Kidney (tissue), 22 donors: ENCODE measurements at places on chromosomes 1 and 21. TPM values are rescaled to one million over a fixed set of nuclear protein-coding genes. Genes with fewer than 3 reads are reported as not detected.
A peak's percentile ranks its signal among the peaks of the same experiment; 100 is the strongest.

GRCh38 chr1:206761159-206761768 is 9.3 kb upstream of the IL19 start:
- DNase-seq = no peak
- no peaks in the 10 kb centered on the region for H3K36me3 ChIP-seq
- no peaks in the 10 kb centered on the region for H3K27me3 ChIP-seq
- H3K4me1 ChIP-seq = no peaks in the 10 kb centered on the region
- no peak overlapping the region for H3K27ac ChIP-seq

Gene RNU1-3
- total RNA-seq = 8,605 TPM

Gene ADIPOR1
- total RNA-seq = 66.8 TPM

- H3K4me1 ChIP-seq = no peaks in the 10 kb centered on the region
- no peaks in the 10 kb centered on the region for H3K36me3 ChIP-seq
- H3K4me3 ChIP-seq = peak overlapping the region; percentile 48
- H3K27ac ChIP-seq = peak overlapping the region; percentile 74
- H3K27me3 ChIP-seq = peaks cover 48% of the 10 kb centered on the region
Measured at GRCh38 chr1:220878191-220879075, 810 bp upstream of the HLX start.

Gene PCAT6
- 2.0 TPM for total RNA-seq

GRCh38 chr1:26838474-26839338 is 12.2 kb downstream of the ZDHHC18 start:
- no peak for DNase-seq
- peaks cover 3% of the 10 kb centered on the region for H3K36me3 ChIP-seq
- no peak overlapping the region for H3K27ac ChIP-seq
- H3K27me3 ChIP-seq = no peaks in the 10 kb centered on the region
- H3K4me3 ChIP-seq = no peak overlapping the region
- H3K4me1 ChIP-seq = no peaks in the 10 kb centered on the region

DNA sequence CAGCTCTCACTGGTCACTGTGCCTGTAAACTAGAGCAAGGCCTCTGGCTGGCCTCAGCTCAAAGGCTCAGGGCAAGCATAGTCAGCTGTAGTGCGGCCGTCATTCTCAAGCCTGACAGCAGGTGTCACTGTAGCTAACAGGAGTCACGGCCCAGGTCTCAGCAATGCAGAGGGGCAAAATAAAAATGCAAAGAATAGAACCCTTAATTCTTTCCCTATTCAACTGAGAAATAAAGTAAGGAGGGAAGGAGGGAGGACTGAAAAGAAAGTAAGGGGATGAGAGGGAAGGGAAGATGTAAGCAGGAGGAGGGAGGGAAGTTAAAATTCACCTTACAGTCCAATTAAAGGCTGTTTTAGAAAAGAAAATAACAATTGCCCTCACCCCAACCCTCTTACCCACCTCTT is 106.1 kb downstream of the KIAA0319L start:
- H3K4me1 ChIP-seq = peaks cover 4% of the 10 kb centered on the region
- H3K4me3 ChIP-seq = no peak overlapping the region
- DNase-seq = peak; percentile 76
- H3K36me3 ChIP-seq = peaks cover 12% of the 10 kb centered on the region
- H3K27ac ChIP-seq = no peak overlapping the region

Gene BMP8B
- 4.9 TPM for total RNA-seq

DNA sequence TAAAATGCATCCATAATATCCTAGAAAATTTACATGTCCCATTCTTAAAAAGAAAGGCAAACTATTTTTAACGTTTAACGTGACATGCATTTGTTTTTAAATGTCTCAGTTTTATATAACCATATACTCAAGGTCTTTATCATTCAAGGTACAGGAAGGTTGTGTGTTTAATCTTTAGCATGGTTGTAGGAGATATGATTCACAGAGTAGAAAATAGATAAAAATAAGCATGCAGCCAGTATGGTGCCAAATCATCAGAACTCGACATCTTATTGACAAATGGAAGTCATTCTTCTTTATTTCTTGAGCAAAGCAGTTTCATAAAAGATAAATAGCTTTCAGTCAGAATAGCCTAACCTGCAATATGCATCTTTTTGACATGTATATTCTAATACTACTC is 51.0 kb downstream of the SAMSN1 start:
- no peak overlapping the region for H3K27ac ChIP-seq
- no peak overlapping the region for H3K4me3 ChIP-seq
- no peak for DNase-seq
- no peaks in the 10 kb centered on the region for H3K27me3 ChIP-seq
- no peaks in the 10 kb centered on the region for H3K4me1 ChIP-seq

DNA sequence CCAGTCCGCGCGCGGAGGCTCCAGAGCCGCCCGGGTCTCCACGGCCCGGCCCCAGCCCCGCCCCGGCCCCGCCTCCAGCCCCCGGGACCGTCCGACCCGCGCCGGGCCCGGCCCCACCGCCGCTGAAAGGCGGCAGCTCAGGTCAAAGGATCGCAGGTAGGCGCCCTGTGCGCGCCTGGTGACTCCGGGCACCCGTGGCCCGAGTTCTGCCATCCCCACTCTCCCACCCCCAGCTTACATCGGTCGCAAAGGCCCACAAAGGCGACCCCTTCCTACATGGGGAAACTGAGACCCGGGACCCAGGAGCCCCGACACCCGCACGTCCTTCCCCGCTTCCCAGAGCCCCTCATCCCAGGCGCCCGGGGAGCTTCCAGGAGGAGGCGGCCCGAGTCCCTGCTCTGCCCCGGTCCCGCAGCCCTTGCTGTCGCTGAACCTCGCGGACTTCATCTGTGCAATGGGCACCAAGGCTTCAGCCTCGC is at the start of gene TMEM200B:
TMEM200B (minus strand) TSS at position 17 of the 479 bp plus-strand sequence. CDS start 2,075 bp downstream, outside the sequence.
- no peaks in the 10 kb centered on the region for H3K4me1 ChIP-seq
- H3K36me3 ChIP-seq = no peaks in the 10 kb centered on the region
- H3K27ac ChIP-seq = peak within 1 kb of the TSS; percentile 93
- DNase-seq = no peak
- H3K4me3 ChIP-seq = peak within 1 kb of the TSS; percentile 63
- no peaks in the 10 kb centered on the region for H3K27me3 ChIP-seq

- peak; percentile 51 for DNase-seq
- no peaks in the 10 kb centered on the region for H3K36me3 ChIP-seq
- H3K27ac ChIP-seq = peak overlapping the region; percentile 87
- H3K27me3 ChIP-seq = peaks cover 31% of the 10 kb centered on the region
- peak overlapping the region; percentile 66 for H3K4me3 ChIP-seq
Measured at GRCh38 chr1:217135569-217135915, 412.3 kb upstream of the ESRRG start.

- H3K27me3 ChIP-seq = no peaks in the 10 kb centered on the region
- H3K4me3 ChIP-seq = no peak overlapping the region
- no peak overlapping the region for H3K27ac ChIP-seq
Measured at GRCh38 chr1:248114890-248115289, 19.9 kb downstream of the OR2L13 start.

- H3K27me3 ChIP-seq = no peaks in the 10 kb centered on the region
- no peaks in the 10 kb centered on the region for H3K4me1 ChIP-seq
- no peak overlapping the region for H3K27ac ChIP-seq
- H3K36me3 ChIP-seq = no peaks in the 10 kb centered on the region
- H3K4me3 ChIP-seq = no peak overlapping the region
Measured at GRCh38 chr1:33606272-33606671, 133.8 kb downstream of the ZSCAN20 start.

Gene DRAXIN
- 0.28 TPM for total RNA-seq

DNA sequence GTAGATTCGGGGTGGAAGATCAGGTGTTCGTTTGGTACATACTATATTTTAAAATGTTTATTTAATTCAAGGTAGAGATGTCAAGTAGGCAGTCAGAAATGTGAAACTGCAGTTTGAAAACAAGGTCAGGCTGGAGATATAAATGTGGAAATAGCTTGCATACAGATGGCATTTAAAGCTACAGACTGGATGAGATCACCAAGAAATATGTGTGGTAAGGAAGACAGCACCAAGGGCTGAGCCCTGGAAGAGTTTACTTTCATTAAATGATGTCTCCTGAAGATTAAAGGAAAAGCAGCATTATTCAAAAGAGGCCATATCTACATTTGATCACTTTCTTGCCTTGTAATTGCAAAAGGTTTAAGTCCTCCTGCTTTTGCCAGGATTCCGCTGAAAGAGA is 271.3 kb downstream of the PTBP2 start:
- H3K4me3 ChIP-seq = no peak overlapping the region
- no peaks in the 10 kb centered on the region for H3K36me3 ChIP-seq
- no peak overlapping the region for H3K27ac ChIP-seq
- H3K4me1 ChIP-seq = no peaks in the 10 kb centered on the region

GRCh38 chr1:210478820-210479219 is 150.1 kb downstream of the HHAT start:
- no peaks in the 10 kb centered on the region for H3K36me3 ChIP-seq
- H3K4me3 ChIP-seq = no peak overlapping the region
- no peaks in the 10 kb centered on the region for H3K4me1 ChIP-seq
- H3K27ac ChIP-seq = no peak overlapping the region
- no peaks in the 10 kb centered on the region for H3K27me3 ChIP-seq

Gene CGN
- 41.6 TPM for total RNA-seq

Gene CFHR2
- not detected for total RNA-seq

DNA sequence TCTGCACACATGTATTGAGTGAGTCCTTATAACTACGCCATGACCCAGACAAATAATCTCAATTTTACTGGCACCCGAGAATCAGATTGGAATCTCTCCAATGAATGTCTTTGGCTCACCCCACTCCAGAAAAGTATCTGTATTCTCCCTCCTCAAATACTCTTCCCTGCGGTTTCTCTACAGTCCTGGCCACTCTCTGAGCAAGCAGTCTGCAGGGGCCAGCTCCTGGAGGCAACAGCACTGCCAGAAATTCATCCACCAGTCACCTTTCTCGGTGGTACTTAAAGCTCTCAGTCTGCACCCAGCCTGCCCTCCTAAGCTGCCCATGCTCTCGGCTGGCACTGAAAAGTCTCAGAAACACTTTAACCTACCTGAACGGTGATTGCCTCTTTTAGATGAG is 16.1 kb upstream of the LYST start:
- no peak overlapping the region for H3K27ac ChIP-seq
- H3K4me1 ChIP-seq = no peaks in the 10 kb centered on the region
- H3K27me3 ChIP-seq = no peaks in the 10 kb centered on the region

Gene KRTAP21-2
- total RNA-seq = not detected

Gene OPTC
- not detected for total RNA-seq

DNA sequence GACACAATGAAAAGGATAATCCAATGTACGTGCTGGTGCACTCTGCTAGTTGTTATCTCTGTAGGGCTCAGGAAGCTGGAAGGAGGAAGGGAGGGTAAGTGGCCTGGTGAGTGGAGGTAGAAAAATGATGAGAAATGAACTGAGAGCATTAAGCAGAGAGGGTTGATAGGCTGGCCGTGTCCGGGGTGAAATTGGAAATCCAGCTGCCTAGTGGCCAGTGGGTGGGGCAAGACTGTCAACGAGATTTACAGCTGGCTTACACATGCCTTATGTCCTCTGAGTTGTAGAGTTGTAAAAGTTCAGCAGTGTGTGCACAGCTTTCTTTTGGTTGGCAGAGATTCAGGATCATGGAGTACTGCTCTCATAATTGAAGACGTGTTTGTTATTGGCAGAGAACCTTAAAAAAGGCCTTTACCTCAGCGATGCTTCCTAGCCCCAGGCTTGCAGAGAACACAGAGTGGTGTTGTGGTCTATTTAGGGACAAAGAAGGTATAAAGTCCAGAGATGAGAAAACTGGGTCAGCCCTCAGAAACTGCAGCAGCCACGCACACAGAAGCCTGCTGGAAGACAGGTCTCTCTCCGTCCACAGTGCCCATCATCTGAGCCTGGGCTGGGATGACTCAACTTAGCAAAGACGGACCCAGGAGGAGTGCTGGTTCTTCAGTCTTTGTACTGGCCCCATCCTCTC is 132.4 kb downstream of the EDEM3 start:
- H3K27ac ChIP-seq = no peak overlapping the region
- no peaks in the 10 kb centered on the region for H3K4me1 ChIP-seq
- H3K27me3 ChIP-seq = no peaks in the 10 kb centered on the region
- no peak overlapping the region for H3K4me3 ChIP-seq
- H3K36me3 ChIP-seq = no peaks in the 10 kb centered on the region
- peak; percentile 67 for DNase-seq

- H3K4me3 ChIP-seq = no peak overlapping the region
- no peaks in the 10 kb centered on the region for H3K27me3 ChIP-seq
- no peaks in the 10 kb centered on the region for H3K4me1 ChIP-seq
- peak; percentile 29 for DNase-seq
Measured at GRCh38 chr1:157170677-157171515, 32.7 kb upstream of the ETV3 start.

GRCh38 chr1:33060579-33061083 is 20.3 kb upstream of the AZIN2 start:
- no peak overlapping the region for H3K4me3 ChIP-seq
- no peaks in the 10 kb centered on the region for H3K27me3 ChIP-seq
- H3K36me3 ChIP-seq = no peaks in the 10 kb centered on the region
- peaks cover 1% of the 10 kb centered on the region for H3K4me1 ChIP-seq
- no peak overlapping the region for H3K27ac ChIP-seq

Gene ASTN1
- total RNA-seq = 0.25 TPM

Gene SLC44A3
- total RNA-seq = 49.6 TPM

GRCh38 chr1:211632808-211633523 is 42.5 kb downstream of the NEK2 start:
- no peaks in the 10 kb centered on the region for H3K36me3 ChIP-seq
- H3K27me3 ChIP-seq = no peaks in the 10 kb centered on the region
- no peak overlapping the region for H3K4me3 ChIP-seq
- no peak for DNase-seq
- H3K4me1 ChIP-seq = peaks cover 2% of the 10 kb centered on the region

- no peak for DNase-seq
- no peaks in the 10 kb centered on the region for H3K4me1 ChIP-seq
- H3K36me3 ChIP-seq = no peaks in the 10 kb centered on the region
- H3K27ac ChIP-seq = no peak overlapping the region
- no peaks in the 10 kb centered on the region for H3K27me3 ChIP-seq
- H3K4me3 ChIP-seq = no peak overlapping the region
Measured at GRCh38 chr21:32203877-32204480, 74.9 kb downstream of the MIS18A start.

- DNase-seq = no peak
- H3K4me3 ChIP-seq = no peak overlapping the region
- no peaks in the 10 kb centered on the region for H3K27me3 ChIP-seq
- no peak overlapping the region for H3K27ac ChIP-seq
- peaks cover 16% of the 10 kb centered on the region for H3K4me1 ChIP-seq
Measured at GRCh38 chr1:151616505-151616849, 4.6 kb downstream of the SNX27 start.
